Fibroblast of skin of left biceps (primary cell): ENCODE measurements at places on chromosomes 7 and 10.

GRCh38 chr10:25130906-25131305, 43.9 kb upstream of the GPR158 start:
- no peak for DNase-seq

DNA sequence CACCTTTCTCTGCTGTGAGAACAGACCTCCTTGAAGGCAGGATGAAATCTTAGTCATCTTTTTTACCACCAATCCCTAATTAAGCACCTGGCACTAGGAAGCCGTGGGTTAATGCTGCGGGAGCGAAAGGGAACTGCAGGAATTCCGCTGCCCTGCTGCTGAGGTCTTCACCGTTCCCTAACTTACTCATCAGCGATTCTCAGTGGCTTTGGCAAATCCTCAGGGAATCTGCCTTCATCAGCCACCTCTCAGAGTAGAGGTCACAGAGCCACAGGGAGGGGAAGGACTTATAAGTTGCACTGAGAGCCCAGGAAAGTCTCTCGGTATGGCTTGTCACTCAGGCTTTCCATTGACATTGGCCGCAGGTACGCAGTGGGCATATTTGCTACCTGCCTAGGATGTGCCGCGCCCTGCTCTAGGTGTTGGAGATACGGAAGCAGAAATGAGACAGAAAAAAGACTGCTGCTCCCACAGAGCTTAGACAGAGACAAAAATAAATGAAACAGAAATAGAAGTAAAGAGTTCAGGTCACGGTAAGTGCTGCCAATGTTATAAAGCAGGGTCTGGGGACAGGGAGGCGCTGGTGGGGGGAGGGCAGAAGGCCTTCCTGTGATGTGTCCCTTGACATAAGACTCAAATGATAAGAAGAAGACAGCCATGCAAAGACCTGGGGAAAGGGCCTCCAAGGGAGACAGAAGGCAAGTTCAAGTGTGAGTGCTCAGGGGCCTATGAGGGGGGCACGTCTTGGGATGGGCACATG, 72.6 kb upstream of the OPALIN start:
- no peak for DNase-seq

GRCh38 chr10:31961277-31962074, 32.8 kb upstream of the ARHGAP12 start:
- no peak for DNase-seq

DNA sequence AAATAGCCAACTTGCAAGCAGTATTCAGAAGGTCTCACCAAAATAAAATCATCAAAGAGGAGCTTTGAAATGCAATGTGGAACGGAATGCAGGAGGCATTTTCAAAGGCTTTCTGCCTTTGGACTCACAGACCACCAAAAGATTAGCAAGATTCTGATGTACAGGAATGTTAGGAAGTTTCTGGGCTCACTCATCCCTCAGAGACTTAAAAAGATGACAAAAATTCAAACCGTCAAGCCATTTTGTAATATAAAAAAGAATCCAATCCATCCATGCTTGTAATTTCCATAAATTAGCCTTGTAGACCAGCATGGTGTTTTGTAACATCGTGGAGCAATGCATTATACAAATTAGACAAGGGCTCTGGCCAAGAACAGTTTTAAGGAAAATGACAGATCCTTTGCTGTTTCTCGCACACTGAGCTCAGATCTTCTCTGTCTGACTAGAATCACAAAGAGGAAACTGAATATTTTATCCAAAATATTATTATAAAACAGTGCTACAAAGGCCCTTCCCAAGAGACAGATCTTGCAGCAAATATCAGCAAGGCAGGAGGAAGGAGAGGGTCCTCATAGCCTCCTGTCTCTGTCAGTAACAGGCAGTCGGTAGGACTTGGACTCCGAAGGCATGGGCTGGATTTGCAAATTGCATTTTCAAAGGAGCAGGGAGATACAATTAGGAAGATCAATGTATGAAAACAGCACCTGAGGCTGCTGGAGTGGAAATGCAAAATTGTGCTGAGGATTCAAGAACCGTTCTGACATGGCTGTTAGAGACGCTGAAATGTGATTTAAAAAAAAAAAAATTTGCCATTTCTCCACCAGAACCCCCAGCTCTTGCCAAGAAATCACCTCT, 57.4 kb upstream of the NRP1 start:
- DNase-seq: no peak

DNA sequence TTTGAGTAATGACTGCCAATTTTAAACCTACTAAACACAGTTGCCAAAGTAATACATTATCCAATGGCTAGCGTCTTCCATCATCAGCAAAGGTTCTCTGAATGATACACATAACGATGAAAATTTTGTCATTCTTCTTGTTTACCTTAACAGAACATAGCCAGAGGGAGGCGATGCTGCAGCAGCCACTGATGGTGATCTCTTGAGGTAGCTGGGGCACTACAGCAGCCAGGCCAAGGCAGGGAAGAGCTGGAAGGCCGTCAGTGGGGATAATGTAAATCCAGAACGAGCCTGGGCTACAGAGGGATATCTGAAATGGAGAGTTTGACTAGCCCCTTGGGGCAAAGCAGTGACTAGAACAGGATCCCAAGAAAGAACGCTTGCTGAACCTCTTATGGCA, 38.8 kb downstream of the PRPS1L1 start:
- DNase-seq: no peak

DNA sequence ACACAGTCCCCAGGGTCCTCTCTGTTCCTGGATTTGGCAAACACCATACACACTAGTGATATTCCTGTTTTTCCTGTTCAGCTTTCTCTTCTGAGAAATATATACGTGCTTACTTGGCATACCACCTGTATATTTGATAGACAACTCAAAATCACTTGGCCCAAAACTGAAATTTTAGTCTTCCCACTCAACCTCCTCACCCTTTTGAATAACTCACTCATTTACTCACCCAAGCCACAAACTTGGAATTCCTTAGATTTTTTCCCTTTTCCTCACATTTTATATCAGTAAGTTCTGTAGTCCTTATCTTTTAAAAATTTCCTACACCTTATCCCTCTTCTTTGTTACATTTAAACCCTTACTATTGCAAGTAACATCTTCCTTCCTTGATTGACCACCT, 143.4 kb downstream of the PPP1R3A start:
- DNase-seq: no peak

DNA sequence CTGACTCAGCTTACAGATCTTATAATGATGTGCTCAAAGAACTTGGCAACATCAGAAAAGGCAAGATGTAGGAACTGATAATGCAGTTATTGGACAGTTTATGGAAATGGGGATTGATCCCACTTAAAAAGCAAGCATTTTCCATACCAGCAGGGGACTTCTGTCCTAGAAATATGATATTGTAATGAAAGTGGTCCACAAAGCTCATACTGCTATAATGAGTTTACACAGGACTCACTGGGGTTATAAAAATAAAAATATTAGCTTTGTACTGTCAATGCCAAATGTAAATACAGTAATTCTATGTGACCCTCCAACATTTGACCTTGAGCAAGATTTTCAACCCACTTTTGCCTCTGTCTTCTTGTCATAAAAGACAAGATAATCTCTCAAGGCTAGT, 145.5 kb upstream of the SEM1 start:
- DNase-seq: no peak

DNA sequence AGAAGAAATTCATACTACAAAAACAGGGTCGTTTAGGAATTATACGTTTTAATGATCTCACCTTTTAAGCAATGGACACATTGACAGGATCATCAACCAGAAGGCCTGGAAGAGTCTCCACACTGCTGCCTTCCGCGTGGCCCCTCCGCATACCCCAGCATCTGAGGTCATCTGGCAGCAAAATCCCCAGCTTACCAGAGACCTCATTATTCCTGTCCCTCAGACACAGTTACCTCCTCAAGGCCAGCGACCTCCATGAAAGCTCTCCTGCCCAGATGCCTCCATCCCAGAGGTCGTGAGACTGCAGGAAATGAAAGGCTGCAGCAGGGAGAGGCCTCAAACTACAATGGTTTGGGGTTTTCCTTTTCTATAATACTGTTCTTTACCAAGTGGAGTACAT, 14.8 kb upstream of the GSAP start:
- no peak for DNase-seq

GRCh38 chr7:148783801-148784527, 85.3 kb downstream of the CUL1 start:
- no peak for DNase-seq

GRCh38 chr10:52143338-52143737, 170.7 kb upstream of the DKK1 start:
- no peak for DNase-seq

GRCh38 chr7:15033039-15033438, 130.5 kb upstream of the DGKB start:
- DNase-seq: no peak

GRCh38 chr10:82861889-82862288, 986.9 kb downstream of the NRG3 start:
- DNase-seq: no peak

DNA sequence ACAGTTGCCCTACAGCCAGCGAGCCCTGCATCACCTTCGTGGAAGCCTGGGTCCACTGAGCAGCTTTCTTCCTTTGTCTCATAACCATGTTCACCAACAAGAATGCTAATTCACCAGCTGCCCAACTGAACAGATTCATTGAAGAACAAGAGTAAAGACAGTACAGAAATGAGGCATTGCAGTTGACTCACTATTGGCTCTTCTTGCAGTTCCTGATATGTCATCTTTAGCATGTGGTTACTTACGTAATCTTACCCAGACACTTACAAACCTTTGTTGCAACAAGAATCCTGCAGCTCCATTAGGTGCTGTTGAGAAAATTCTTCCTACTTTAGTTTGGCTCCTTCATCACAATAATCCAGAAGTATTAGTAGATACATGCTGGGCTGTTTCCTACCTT, 174.0 kb upstream of the TPK1 start:
- DNase-seq: no peak

GRCh38 chr7:149196705-149197171, 1.4 kb downstream of the ZNF282 start:
- no peak for DNase-seq

GRCh38 chr10:121373411-121373810, 224.8 kb downstream of the FGFR2 start:
- no peak for DNase-seq

GRCh38 chr7:143351060-143351459, 11.5 kb downstream of the FAM131B start:
- DNase-seq: no peak

DNA sequence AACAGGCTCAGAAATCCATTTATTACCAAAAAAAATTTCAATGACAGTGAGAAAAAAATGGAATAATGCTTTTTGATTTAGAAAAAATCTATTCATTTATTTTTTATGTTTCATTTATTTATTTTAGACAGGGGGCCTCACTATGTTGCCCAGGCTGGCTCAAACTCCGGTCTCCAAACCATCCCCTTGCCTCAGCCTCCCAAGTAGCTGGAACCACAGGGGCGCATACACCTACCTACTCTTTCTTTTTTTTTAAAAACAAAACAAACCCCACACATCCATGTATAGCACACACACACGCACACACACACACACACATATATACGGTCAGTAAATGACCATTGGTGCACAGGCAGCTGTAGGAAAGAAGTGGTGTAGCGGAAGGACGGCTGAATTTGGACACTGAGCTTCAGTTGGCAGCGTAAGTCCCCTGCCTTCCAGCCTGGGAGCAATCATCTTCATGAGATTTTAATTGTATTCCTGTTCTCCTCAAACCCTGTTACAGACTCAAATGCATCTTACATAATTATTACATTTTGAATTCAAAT, 28.8 kb downstream of the ARL4A start:
- no peak for DNase-seq

DNA sequence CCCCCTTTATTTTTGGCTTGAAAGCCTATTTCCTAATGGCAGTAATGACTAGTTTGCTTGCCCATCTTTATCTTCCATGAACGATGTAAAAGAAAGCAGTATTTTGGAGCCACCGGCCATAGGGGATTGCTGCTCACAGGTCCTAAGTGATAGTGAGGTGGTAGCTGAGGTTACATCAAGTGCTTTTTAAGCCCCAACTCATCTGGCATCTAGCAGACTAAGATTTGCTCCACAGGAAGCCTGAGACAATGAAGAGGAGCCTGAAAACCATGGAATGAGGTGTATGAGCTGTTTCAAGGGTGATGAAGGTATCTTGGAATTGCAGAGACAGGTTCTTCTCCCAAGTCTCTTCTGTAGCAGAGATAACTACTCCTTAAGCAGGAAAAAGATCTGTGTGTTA, 496.3 kb downstream of the XPNPEP1 start:
- DNase-seq: no peak

DNA sequence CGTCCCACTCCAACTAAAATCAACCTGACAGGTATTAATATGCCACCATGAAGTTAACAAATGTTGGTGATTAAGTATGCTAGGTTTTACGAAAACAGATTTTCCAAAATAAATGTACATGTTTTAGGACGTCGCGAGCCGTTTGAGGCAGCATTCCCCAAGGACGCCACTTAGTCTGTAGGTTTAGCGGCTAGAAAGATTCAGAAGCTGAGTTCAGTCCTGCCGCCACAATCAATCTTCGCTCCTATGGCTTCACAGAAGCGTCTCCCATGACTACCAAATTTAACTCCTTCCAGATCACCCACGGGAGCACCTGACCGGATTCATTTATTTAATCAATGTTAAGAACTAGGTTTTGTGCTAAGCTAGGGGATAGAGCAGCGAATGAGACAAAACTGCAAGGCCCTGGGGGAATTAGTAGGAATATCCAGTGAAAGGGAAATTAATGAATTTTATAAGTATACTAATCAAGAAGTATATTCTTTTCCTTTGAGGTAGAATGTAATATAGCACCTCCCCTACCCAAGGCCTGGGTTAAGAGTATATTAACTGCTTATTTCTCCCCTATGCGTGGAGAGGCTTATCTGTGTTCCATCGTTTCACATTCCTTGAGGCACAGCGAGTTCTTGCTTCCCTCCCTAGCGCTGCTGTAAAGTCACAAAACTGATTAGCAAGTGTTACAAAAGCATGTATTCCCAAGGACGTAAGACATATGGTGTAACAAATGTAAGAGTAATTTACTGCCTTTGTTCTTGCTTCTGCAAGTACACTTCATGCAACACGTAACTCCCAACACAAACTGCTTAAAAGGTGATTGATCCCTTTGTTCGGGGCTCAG, 994 bp upstream of the CYP51A1 start:
- no peak for DNase-seq

GRCh38 chr10:118520116-118520742, 75.2 kb downstream of the PRLHR start:
- no peak for DNase-seq

DNA sequence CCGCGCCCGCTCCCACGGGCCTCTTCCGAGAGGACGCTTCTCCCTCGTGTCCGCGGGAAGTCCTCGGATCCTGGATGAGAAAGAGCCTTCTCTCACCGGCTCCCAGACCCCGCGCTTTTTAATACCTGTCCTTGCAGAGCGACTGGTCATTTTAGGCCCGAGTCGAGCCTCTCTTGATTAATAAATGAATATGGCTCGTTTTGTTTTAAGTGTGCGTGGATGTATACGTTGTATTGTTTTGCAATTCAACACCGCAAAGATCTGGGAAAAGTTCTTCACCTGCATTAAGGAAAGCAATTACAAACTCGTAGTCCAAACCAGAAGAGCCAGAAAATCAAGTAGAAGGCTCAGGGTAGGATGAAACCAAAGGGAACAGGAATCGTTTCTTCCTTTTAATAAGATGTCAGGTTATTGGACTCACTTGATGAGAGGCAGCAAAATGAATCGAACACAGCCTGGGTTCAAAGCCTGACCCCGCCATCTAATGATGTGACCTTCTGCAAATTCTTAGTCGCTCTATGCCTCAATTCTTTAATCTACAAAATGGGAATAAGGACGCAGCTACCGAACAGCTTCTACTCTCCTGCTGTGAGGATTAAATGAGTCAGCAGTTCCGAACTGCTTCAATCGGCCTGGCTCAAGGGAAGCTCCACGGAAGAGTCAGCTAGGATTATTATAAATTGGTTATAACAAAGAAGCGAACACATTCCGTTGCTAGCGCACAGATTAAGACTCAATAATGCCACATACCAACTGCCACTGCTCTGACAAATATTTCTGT, 277.8 kb upstream of the NEBL start:
- DNase-seq: no peak
